ENCODE measurements at places on chromosomes 4 and X.

GRCh38 chr4:152307669-152308068 is 228.2 kb downstream of the FBXW7 start:
- no peak for DNase-seq

GRCh38 chrX:39766855-39767254 is 330.9 kb downstream of the BCOR start:
- no peak for DNase-seq

DNA sequence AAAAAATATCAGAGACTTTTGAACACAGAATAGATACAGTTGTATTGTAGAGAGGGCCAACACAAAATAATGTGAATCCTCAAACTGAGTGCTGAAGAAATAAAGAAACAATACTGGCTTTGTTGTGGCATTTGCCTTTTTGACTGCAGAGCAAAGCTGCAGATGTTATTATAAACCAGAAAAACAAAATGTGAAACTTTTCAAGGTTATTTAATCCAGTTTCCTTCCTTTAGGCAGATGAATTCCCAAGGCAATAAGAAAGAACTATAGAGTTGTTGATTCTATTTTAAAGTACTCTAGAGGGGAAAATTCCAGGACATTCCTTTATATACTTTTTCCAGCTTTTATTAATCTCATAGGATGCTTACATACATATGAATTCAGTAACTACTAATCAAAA is 186.8 kb downstream of the NDST4 start:
- no peak for DNase-seq

GRCh38 chr4:3513807-3514206 is 18.4 kb downstream of the LRPAP1 start:
- DNase-seq: no peak

DNA sequence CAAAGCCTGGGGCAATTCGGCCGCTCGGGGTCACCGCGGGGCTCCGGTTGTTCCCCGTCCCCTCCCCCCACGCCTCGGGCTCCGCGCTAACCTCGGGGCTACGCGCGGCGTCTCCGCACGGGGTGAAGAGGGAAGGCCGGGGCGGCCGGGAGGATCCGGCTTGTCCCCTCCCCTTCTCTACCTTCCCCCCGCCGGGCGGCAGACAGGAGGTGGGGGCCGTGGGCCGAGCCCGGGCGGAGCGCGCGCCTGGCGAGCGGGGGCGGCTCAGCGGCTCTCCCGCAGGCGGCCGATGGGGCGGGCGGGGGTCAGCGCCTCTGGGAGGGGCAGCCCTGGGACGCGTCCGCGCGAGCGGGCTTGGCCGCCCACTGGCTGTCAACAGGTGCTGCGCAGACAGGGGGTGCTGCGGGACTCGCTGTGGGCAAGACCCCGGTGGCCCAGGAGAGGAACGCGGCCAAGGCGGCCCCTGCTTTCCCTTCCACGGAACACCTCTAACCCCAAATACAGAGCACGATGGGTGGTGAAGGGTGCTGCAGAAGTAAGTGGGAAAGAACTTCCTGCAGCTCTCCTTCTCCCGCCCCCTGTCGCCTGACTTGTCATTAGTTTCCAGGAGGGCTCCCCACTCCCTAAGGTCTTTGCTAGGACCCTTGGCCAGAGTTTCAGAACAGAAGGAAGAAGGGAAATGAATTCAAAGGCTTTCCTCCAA is at the start of gene PDGFC:
PDGFC (minus strand) TSS at position 124 of the 703 bp plus-strand sequence. CDS start 896 bp downstream, outside the sequence.
- peak; percentile 82 for DNase-seq

DNA sequence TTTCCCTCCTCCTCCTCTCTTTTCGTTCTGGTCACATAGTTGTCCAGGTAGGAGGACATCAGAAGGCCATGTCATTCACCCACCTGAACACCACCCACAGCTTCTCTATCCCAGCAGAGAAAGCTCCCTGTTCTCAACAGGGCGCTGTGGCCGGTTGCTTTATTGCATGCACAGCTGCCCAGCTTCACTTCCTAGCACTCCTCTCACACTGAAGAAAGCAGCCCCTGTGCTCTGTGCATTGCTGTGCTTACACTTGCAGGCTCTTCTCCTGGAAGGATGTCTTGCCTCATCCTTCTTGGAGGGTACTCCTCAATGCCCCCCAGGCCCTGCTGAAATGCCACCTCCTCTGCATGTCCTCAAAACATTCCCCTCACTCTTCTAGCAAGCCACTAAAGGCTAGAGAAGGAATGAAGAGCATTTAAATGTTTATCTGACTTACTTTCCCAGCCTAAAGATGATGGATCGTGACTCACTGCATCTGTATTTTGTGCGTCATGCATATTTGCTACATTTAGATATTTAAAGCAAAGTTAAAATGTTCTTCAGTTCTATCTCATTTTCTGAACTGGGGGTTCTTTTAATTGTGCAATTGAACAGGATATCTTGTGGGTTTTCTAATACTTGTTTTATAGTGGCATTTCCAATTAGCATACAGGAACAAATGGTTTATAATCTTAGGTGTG is 186.4 kb upstream of the PUDP start:
- DNase-seq: peak; percentile 85

All from ELR (cell line).